ENCODE measurements at places on chromosomes 7 and 10.

GRCh38 chr10:95755511-95756004 lies 405 bp upstream of the ENTPD1 start:
- DNase-seq = no peak

GRCh38 chr7:136278057-136278456 lies 300.9 kb upstream of the MTPN start:
- DNase-seq = peak; percentile 73

- DNase-seq = no peak
These were observed 3.9 kb upstream of the PRRT4 start for GRCh38 chr7:128365432-128365831.

DNA sequence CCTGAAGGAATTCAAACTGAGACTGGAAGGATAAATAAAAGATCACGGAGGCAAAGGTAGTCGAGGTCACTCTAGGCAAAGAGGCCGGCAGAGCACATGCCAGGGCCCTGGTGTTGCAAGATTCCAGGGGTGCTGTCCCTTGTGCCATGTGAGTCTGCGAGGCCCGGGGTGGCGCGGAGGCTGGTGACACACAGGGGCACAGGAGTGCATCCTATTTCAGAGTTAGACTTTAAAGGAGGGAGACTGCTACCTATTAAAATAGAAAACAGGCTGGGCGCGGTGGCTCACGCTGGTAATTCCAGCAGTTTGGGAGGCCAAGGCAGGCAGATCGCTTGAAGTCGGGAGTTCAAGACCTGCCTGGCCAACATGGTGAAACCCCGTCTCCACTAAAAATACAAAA lies 12.6 kb downstream of the BEND7 start:
- no peak for DNase-seq

GRCh38 chr10:75505840-75506506 lies 74.5 kb downstream of the LRMDA start:
- DNase-seq = no peak

DNA sequence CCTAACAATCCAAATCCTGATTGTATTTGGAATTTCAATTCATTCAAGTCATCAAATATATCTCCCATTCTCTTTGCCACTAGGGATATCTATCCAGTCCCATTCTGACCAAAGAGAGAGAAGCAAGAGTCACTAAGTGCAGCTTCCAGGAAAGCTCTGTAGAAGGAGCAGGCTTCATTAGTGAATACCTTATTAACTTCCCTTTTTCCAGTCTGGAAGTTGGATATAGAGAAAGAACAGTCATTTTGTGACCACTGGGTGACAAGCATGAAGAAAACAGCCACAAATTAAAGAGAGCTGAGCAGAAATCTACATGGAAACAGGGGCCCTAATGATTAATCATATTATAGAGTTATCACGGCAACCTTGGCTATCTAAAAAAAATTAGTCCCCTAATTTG lies 190.7 kb upstream of the ADO start:
- no peak for DNase-seq

DNA sequence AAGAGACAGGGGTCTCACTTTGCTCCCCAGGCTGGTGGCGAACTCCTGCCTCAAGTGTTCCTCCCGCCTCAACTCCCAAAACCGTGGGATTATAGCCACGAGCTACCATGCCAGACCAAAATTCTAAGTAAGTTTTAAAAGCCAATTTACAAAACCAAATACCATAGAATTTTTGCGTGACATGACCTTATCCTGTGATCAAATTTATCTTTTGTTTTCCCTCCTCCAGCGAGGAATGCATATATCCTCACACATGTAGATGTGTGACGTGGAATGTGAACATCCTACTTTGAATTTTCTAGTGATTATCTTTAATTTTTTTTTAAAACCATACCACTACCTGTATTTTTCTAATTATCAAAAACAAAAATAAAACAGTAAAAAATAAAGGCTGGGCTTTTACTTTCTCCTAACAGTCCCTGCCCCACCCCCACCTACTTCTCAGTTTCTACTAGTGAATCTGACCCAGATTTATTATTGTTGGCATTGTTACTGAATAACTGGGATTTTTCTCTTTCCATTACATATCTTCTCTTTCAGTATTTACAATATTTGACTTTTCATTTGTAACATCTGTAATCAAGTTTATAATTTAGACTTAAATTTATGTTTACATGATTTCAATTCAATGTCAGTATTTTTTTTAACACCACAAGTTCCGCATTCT lies 26.0 kb downstream of the CYTH3 start:
- DNase-seq = no peak

GRCh38 chr10:124086787-124087671 lies 6.4 kb downstream of the CHST15 start:
- DNase-seq = peak; percentile 61

- DNase-seq = no peak
These were observed 125.6 kb upstream of the CDK6 start for GRCh38 chr7:92961961-92962360.

DNA sequence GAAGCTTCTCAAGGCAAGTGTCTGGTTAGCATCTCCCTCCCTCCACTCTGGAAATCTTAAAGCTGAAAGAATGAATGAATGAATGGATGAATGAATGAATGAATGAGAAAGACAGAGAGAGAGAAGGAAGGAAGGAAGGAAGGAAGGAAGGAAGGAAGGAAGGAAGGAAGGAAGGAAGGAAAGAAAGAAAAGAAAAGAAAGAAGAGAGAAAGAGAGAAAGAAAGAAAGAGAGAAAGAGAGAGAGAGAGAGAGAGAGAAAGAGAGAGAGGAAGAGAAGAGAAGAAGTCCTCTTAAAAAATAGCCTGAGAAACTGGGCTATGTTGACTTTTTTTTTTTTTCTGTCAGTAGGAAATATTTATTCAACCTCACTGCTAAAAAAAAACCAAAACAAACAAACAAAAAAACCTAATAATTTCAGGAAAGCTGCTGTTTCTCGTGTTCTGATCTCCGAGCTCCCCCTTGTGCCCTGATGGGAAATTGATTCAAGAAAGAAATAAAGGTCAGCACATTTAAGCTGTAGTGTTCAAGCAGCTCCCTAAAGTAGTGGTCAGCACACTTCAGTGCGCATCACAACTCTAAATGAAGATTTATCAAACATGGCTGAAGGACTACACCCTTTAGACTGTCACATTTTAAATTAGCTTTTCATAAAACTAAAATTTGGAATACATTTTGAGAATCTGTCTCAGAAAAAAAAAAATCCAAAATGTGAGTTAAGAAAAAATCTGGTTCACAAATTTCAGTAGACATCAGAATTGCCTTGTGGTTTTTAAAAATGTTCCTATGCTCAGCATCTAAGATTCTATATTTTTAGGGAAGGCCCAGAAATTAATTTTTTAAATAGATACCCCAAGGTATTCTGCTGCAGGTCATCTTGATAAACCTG lies 154.3 kb downstream of the ELAPOR2 start:
- DNase-seq = peak; percentile 9

DNA sequence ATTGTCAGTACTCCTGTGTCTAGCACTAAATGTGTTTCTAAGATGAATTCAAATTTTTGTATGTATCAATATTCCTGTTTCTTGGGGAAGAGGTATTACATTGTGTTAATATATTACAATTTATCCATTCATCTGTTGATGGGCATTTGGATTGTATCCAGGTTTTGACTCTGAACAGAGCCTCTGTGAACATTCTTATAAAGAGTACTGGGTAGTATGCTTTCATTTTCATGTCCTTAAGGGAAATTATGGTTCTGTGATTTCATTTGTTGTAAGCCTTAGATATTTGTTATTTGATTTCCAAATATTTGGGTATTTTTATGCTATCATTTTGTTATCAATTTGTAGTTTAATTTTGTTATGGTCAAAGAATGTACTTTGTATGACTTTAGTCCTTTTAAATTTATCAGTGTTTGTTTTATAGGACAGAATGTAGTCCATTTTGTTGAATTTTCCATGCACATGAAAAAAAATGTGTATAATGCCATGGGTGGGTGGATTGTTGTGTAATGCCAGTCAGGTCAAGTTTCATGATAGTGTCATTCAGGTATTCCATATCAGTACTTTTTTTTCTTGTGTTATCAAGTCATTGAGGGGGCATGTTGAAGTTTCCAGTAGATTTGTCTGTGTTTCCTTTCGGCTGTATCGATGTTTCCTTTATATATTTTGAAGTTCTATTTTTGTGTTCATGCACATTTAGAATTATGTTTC lies 38.4 kb downstream of the STAM start:
- DNase-seq = no peak

GRCh38 chr7:26307226-26307625 lies 15.6 kb downstream of the SNX10 start:
- DNase-seq = no peak

- peak; percentile 6 for DNase-seq
These were observed 6.3 kb upstream of the LIPF start for GRCh38 chr10:88657901-88658300.

- DNase-seq = peak; percentile 95
These were observed 123.6 kb downstream of the RNF32 start for GRCh38 chr7:156764016-156764669.

GRCh38 chr7:17947620-17948019 lies 7.3 kb upstream of the SNX13 start:
- DNase-seq = peak; percentile 33

- peak; percentile 91 for DNase-seq
These were observed 45.4 kb downstream of the SLC13A1 start for GRCh38 chr7:123154231-123154860.

GRCh38 chr10:116741391-116742351 lies 695 bp downstream of the HSPA12A start:
- DNase-seq = peak; percentile 37

GRCh38 chr7:116093516-116094301 lies 63.1 kb upstream of the TFEC start:
- no peak for DNase-seq

DNA sequence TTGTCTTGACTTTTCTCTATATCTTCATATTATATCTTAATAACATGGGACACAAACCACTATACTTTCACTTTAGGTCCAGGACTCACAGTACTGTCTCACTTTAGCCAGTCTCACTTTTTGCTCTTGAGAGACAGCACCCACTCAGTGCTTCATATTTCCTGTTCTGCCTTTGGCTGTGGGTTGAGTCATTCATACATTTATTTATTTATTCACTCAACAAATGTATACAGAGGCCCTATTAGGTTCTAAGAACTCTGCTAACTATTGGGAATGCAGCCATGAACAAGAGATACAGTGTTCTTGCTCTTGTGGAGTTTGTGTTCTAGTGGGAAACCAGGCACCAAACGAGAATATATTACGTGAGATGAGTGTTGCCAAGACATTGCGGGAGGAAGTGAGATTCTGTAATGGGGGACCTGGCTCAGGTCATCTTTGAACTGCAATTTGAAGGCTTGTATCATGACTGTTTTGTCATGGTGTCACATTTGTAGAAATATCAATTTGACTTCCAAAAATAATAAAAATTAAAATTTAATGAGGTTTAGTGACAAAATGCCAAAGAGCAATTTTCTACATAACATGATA lies 190.1 kb downstream of the SDHAF3 start:
- no peak for DNase-seq

GRCh38 chr10:59470570-59470969 lies 108.2 kb upstream of the FAM13C start:
- DNase-seq = peak; percentile 39

DNA sequence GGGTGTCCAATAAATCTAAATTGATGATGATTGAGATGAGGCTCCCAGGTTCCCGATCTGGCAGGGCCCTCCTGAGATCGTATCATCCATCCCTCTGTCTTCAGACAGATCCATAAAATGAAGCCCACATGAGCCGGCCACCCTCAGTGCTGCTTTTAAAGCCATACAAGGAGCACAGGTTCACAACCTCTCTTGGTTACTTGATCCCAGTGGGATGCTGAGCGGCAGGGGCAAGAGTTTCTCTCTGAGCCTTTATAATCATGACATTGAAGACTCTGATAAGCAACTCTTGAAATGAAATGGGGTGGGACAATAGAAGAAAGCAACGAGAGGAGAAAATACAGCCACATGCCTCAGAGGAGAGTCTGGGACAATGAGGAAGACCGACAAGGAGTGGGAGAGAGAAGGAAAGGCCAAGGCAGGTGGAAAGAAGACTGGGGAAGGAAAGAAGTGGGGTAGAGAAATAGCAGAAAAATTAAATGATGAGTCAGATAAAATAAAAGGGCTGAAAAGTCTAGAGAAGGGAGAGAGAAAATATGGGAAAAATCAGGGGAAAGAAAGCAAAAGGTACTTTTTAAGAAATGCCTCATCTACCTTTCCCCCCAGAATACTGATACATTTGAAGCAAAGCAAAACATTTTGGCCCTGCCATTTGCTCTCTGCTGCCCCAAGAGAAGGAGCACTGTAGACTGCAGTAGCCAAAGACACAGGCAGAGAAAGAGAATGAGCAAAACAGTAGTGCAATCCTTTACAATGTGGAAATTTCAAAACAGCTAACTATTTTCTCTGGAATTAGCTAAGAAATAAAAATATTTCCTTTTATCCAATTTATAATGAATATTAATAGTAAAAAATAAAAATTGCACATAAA lies 14.6 kb downstream of the GBX1 start:
- no peak for DNase-seq

- DNase-seq = no peak
These were observed 371.4 kb downstream of the DNAJB6 start for GRCh38 chr7:157707983-157708918.

- peak; percentile 41 for DNase-seq
These were observed 27.6 kb upstream of the EMX2 start for GRCh38 chr10:117514971-117515370.

DNA sequence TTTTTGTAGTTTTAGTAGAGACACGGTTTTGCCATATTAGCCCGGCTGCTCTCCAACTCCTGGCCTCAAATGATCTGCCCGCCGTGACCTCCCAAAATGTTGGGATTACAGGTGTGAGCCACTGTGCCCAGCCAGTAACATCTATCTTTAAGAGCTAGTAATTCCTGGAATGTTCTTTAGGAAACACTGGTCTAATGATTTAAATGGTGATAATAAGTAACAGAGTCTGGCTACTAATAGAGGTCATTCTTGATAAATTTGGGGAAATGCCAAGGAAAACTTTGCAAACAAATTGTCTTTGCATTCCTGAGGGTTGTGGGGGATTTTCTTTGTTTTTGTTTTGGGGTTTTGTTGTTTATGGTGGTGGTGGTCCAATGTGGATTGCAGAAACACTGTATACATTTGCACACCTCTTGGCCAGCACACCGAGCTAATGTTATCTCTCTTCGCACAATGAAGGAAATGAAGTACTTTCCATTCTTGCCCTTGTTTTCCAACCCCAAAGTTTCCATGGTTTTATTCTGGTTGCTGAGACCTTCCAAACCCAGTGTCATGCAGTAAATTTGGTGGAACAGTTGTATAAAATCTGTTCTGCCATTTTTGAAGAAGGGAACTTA lies 51.3 kb upstream of the WIPF3 start:
- DNase-seq = no peak

GRCh38 chr7:148340438-148341280 lies 249.9 kb upstream of the C7orf33 start:
- peak; percentile 44 for DNase-seq

GRCh38 chr10:106435081-106435480 lies 729.4 kb downstream of the SORCS1 start:
- DNase-seq = no peak

- DNase-seq = peak; percentile 58
These were observed 4.7 kb downstream of the ZNF239 start for GRCh38 chr10:43569681-43570080.

GRCh38 chr7:112723416-112723815 lies 66.8 kb downstream of the TMEM168 start:
- no peak for DNase-seq

GRCh38 chr7:33142585-33142984 lies 13.2 kb downstream of the BBS9 start:
- no peak for DNase-seq
